Activated CD4-positive, alpha-beta T cell treated with anti-CD3 and anti-CD28 coated beads, Interleukin-10, Interleukin-2, amounts not matched to agents 100 ng/mL and 50 ng/mL, durations not matched to agents 16 hours and 8 hours (primary cell): ENCODE measurements at places on chromosomes 4 and X.
A peak's percentile ranks its signal among the peaks of the same experiment; 100 is the strongest.

DNA sequence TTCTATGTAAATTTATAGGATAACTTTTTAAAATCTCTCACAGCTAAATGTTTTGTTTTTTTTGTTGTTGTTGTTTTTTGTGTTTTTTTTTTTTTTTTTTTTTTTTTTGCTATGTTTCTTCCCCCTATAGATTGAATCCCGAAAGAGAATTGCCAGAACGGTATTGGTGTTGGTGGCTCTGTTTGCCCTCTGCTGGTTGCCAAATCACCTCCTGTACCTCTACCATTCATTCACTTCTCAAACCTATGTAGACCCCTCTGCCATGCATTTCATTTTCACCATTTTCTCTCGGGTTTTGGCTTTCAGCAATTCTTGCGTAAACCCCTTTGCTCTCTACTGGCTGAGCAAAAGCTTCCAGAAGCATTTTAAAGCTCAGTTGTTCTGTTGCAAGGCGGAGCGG lies 4.1 kb downstream of the BRS3 start:
- no peak for DNase-seq

GRCh38 chr4:57875829-57876392 lies 765.7 kb upstream of the IGFBP7 start:
- no peak for DNase-seq

GRCh38 chr4:123340381-123340701 lies 56.3 kb upstream of the SPRY1 start:
- peak; percentile 31 for DNase-seq

DNA sequence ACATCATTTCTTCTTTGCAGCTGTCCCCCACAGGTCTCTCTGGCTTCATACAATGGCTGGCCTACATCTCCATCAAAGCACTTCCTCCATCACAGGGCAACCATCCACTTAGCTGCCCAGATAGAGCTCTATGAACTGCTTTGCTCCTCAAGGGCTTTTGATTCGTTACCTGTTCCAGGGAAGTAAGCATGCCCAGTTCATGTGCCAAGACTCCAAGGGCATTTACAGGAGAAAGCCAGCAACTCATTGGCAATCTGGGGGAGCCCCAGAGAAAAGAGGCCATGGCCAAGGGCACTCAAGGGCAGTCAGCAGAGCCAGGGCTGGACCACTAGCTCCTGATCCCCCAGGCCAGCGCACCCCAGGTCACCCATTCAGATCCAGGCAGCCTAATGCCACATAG lies 24.5 kb upstream of the ZNF185 start:
- no peak for DNase-seq

- DNase-seq: no peak
Measured at GRCh38 chrX:131330735-131331134, 41.6 kb upstream of the IGSF1 start.

GRCh38 chr4:168441412-168441811 lies 38.9 kb downstream of the DDX60L start:
- no peak for DNase-seq

DNA sequence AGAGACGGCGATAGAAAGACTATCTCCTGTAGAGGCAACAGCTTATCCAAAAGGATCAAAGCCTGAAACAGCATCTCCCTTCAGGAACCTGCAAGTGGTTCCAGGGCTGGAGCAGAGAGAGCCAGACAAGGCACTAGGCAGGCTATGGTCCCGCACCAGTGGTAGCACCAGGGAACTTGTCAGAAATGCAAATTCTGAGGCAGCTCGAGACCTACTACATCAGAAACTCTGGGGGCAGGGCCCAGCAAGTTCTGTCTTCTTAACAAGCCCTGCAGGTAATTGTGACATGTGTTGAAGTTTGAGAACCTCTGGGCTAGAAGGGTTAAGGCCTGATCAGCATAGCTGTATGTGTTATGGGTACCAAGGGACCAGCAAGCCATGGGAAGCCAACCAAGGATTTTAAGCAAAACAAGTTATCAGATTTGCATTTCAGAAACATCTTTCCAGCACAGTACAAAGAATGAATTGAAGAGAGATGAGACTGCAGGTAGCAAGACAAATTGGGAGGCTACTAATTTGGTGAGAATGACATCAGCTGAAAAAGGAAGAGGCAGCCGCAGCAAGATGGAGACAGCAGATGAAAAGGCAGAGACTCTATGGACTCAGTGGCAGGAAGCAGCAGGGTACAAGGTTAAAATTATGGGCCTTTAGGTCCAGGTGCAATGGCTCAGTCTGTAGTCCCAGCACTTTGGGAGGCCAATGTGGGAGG lies 139.7 kb downstream of the TSPAN5 start:
- peak; percentile 66 for DNase-seq

DNA sequence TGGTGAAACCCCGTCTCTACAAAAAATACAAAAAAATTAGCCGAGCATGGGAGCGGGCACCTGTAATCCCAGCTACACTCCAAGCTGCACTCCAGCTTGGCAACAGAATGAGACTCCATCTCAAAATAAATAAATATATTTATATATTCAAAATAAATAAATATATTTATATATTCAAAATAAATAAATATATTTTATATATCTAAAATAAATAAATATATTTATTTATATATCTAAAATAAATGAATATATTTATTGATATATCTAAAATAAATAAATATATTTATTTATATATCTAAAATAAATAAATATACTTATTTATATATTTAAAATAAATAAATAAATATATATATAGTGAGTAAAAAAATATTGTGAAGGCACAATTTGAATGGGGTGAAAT lies 63.4 kb upstream of the EXOC1L start:
- no peak for DNase-seq

DNA sequence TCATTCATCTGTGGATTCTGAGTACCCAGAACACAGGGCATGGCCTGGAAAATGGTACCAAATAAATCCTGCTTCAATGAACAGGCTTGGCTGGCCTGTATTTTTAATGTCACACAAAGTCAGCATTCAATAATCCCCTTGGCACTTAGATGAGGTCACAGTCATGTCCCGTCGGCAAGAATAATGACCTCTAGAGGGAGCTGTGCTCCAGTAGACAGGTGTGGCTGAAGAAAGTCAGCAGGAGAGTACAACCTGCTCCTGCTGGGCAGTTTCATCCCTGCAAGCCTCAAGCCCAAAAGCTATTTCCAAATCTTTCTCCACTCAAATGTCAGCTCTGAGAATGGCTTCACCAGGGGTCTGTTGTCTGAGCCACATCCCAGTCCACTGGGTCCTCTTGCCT lies 404.0 kb upstream of the F9 start:
- DNase-seq: peak; percentile 49

DNA sequence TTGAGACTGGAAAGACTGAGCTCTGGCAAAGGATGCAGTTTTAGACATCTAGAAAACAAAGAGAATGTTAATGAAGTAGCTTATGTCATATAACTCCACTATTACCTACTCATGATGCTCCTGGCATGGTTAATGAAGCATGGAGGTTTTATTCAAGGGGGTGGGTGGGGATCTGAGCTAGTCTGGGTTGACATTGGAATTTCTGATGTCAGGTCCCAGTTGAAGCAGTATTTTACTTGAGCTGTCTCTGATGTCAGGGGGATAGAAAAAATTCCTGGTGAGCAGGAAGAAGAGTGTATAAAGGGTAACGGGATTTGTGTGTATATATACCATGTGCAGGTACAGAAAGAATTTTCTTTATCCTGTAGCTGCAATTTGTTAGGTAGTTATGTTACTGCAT lies 102.0 kb downstream of the ELOVL6 start:
- no peak for DNase-seq

- no peak for DNase-seq
Measured at GRCh38 chrX:88886908-88887307, 139.9 kb downstream of the CPXCR1 start.

DNA sequence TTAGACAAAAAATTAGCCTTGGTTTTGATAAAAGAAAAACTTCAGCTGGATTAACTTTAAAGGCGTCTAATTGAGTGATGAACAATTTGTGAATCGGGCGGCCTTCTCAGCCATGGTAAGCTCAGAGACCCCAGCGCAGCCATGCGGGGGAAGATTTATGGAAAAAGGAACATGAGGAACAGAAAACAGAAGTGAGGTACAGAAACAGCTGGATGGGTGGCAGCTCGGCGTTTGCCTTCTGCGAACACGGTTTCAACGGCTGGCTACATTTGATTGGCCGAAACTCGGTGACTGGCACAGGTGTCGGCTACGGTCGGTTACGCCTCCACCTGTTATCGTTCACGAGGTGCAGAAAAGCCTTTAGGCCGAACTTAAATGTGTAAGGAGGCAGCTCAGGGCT lies 401.4 kb upstream of the FAT1 start:
- DNase-seq: no peak

DNA sequence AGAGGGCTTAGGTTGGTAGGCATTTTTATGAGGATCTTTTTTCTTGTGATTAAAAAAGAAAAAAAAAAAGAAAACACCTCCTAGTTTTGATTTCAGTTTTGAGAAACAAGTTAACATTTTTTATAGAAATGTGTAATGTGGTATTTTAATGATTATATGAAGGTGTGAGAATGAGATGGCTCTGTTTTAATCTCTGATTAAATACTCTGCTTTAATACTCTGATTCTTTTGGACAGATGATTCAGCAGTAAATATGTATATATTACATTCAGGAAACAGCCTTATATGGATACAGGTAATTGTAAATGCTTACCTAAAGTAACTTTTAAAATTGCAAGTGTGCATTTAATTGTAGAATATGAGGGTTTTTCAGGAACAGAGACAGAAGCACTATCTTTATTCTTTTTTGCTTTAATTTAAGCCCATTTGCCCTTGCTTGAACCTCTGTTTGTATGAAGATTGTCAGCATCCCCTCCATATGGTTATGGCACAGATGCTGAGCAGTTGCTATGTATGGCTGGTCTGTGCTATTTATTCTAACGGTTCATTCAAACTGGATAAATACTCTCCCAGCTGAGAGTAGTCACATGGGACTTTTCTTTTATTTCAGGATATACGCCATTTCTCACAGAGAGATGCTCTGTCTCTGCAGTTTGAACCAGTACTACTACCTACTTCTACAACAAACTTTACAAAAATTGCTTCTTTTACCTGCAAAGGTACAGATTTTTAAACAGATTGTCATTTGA lies 101.0 kb upstream of the TLR2 start:
- no peak for DNase-seq

- DNase-seq: no peak
Measured at GRCh38 chr4:153773236-153773690, 13.4 kb upstream of the RNF175 start.
